ENCODE measurements at places on chromosomes 2 and 18.

DNA sequence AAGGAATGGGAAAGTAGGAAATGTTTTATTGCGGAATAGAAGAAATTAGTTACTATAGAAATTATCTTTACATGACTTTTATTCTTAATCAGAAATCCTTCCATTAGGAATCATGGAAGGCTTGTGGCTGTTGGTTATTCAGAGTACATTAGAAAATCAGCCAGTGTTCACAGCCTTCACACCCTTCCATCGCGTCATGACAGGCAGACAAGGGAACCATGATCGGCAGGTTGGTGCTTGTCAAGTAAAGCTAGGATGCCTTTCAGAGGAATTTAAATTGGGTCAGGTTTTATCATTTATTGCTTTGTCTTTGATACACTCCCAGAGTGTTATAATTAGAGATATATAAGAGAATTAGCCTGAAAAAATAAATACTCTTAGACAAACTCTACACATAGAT, 400.6 kb downstream of the THSD7B start:
- no peak for DNase-seq

DNA sequence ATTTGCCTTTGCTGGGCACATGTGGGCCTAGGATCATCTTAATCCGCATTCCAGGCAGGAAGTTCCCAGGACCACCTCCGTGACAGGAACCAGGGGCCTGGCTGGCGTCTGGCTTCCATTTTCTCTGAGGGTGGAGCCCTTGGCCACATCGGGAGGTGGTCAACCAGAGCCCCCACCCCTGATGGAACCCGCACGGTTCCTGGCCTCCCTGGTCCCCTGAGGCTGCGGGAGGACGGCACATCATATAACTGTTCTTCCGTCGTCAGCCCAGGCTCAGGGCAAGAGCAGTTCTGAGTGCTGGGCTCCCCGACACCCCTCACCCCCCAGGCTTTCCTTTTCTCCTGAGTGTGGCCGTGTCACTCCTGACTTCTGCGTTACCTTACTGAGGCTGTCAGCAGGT, 13.5 kb downstream of the ESPNL start:
- DNase-seq: no peak

- peak; percentile 2 for DNase-seq
These were observed 128.5 kb downstream of the RAPGEF4 start for GRCh38 chr2:172864182-172864581.

GRCh38 chr18:72700961-72701710, 157.0 kb upstream of the CBLN2 start:
- DNase-seq: no peak

DNA sequence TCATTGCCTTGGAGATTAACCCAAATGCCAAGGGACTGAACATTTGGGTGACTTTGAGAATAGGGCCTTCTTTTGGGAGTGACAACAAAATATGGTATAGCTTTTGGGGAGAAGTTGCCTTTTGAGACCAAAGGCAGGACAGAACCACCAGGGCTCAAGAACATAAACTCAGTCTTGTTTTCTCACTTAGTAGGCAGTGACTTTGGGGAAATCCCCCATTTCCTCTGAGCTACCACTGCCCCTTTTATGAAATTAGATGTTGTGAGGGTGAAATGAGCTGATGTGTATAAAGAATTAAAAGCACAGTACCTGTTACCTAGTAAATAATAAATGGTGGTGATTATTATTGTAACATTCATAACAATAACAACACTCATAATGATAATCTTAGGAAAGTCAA, 36.5 kb downstream of the GPD2 start:
- no peak for DNase-seq

- DNase-seq: no peak
These were observed 90.4 kb upstream of the UNC80 start for GRCh38 chr2:209681201-209681735.

GRCh38 chr2:77999376-77999775, 477.2 kb upstream of the LRRTM4 start:
- DNase-seq: no peak

DNA sequence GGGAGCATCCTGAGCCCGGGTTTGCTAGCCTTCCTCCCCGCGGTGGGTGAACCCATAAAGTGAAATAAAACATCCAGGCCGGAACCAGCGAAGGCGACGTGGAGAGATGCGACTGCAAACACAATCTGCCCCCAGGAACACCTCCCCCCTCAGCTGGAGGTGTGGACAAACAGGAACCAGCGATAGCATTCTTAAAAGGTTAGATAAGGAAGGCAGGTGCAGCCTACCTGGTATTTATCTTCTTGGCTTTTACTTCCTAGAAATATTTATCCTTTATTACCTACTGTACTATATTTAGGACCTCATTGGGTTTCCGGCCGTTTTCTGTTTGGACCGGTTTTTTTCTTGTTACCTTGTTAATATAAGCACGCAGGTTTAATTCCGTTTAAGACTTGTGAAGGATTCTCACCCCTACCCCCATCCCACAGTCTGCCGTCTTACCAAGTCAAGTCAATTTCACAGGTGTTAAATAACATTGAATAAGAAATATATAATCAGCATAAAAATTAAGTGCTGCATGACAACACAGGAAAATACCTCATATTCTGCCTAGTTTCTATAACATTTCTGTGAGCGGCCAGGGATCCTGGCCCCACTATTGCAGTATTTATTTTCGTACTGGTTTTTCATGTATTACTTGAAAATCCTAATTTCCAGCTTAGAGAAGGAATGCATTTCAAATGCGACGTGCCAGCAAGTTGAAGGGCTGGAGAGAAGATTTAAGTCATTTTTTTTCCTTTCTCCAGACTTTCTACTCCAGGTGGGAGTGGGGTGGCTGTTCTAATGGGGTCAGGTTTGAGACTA, 224.0 kb upstream of the ID2 start:
- DNase-seq: no peak

- DNase-seq: no peak
These were observed 416.6 kb downstream of the TMX3 start for GRCh38 chr18:68298330-68298729.

DNA sequence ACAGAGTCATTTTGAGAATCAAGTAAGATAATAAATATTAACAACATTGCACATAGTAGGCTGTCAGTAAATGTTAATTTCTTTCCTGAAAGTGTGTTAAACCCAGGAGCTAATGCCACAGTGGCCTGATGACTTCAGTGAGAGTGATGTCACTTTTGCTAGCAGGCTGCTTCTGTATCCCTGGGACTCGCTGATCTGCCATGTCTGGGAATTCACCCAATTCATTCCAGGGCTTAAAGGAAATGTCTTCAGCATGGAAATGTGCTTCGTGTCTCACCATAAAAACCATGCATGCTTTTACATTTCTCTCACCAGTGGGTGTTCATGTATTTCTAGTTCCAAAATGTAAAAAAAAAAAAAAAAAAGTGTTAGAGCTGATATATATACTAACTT, 56.8 kb upstream of the MAPRE3 start:
- DNase-seq: no peak

DNA sequence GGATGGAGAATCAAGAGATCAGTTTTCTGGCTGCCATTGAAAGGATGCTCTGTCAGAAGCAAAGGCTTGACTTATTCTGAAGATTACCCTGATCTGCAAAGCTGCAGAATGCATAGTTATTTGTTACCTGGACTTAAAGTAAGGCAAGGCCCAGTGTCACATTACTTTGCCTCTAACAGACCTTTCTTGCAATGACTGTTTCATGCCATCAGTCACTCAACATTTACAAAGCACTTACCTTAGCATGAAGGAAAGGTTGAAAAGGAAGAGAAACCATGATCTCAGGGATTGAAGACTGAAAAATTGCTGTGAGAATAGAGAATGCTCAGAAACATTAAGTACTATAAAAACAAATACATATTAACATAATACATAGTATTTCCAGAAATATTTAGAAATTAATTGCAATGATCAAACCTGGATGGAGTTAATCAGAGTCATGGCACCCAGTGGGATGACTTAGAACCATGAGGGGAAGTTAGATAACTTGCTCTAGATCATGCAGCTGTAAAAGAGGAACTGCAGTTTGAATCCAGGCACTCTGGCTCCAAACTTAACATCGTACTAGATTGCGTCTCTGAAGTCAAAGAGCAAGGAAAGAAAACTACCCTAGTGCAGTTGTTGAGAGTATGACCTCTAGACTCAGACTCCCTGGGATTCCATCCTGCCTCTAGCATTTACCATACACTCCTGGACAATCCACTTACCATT, 26.5 kb upstream of the FAM117B start:
- no peak for DNase-seq

DNA sequence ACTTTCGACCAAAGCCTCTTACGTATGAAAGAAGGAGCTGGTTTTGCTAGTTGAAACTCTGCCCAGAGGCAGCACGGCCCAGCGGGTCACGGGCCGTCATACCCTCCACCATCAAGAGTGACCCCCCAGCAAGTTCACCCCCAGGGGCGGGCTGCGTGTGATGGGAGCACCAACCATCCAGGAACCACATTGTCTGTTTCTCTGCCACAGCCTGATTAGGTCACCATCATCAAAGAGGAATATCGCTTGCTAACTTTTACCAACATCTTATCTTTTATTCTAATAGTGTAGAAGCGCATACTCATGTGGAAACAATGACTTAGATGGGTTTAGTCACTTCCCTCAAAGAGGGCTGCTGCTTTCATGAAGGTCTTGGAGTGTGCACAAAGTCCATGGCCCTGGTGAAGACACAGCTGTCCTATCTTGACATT, 116.6 kb upstream of the SMIM21 start:
- DNase-seq: no peak

DNA sequence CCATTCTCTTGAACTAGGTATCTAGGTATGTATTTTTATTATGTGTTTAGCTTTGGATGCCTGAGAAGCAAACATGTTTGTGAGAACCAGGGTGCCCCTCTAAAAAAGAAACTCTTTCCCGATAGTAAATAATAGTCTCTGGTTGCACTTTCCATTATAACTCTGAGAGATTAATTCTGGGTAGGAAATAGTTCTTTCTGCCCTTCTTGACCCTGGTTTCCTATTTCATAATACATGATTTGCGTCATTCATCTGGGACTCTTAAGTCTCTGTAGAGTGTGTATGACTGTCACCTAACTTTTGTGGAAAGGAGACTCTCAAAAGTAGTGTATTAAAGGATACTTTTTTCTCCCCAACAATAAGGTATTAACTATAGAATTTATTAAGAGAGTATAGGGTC, 31.5 kb downstream of the ACSL3 start:
- no peak for DNase-seq

GRCh38 chr18:58721566-58722239, 50.4 kb downstream of the MALT1 start:
- DNase-seq: no peak

- DNase-seq: no peak
These were observed 17.3 kb downstream of the CAPN10 start for GRCh38 chr2:240603846-240604245.

GRCh38 chr2:130916438-130916705, 79.7 kb downstream of the ARHGEF4 start:
- no peak for DNase-seq

DNA sequence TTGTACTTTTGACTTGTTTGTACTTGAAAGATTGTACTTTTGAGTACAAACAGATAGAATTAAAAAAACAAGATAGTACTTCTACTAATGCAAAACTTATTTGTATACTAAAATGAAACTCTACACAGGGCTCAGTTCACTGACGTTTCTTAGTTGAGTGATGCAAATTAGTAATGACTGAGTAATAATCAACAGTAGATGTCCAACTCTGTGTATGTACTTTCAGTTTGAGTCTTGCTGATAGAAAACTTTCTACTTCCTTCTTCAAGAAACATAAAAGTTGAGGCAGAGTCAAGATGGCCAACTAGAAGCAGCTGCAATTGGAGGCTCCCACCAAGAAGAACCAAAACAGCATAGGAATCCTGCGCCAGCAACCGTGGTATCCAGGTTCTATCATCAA, 585.0 kb downstream of the NR4A2 start:
- DNase-seq: no peak

DNA sequence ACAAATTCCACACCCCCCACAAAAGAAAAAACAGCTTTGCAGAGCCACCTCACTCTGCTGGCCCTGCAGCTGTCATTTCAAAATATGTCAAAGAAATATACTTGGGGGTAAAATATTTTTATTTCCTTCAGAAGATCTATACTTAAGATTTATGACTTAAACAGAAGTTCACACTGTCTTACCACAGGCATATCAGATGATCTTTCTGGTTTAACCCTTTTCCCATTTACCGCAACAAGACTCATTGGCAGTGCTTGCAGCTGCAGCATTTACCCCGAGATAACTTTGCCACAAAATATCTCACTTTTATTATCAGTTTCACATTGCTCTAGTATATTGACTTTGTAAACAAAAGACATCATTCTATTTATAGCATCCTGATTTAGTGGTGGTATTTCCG, 21.6 kb upstream of the SLC35G4 start:
- DNase-seq: no peak

- DNase-seq: no peak
These were observed 107.5 kb downstream of the TMEM18 start for GRCh38 chr2:569681-570080.

All from activated naive CD4-positive, alpha-beta T cell (primary cell).